ENCODE measurements at places on chromosomes 5 and 9. TPM values are rescaled to one million over a fixed set of nuclear protein-coding genes. Genes with fewer than 3 reads are reported as not detected.

DNA sequence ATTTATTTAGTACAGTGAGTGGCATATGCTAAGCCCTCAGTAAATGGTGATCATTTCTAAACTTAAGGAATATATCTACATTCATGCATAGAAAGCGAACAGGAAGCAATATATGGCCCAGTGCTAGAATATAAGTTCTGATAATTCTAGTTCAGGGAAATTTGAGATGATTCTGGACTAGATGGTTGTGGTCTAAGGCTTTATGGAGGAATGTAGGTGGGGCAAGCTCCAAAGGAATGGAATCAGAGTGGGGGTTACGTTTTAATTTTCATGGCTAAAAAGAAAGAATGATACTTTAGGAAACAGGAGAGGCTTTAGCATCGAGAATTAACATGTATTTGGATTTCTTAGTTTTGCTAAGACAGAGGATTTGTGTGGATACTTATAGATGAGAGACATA lies 56.1 kb downstream of the MTREX start:
- DNase-seq: no peak

DNA sequence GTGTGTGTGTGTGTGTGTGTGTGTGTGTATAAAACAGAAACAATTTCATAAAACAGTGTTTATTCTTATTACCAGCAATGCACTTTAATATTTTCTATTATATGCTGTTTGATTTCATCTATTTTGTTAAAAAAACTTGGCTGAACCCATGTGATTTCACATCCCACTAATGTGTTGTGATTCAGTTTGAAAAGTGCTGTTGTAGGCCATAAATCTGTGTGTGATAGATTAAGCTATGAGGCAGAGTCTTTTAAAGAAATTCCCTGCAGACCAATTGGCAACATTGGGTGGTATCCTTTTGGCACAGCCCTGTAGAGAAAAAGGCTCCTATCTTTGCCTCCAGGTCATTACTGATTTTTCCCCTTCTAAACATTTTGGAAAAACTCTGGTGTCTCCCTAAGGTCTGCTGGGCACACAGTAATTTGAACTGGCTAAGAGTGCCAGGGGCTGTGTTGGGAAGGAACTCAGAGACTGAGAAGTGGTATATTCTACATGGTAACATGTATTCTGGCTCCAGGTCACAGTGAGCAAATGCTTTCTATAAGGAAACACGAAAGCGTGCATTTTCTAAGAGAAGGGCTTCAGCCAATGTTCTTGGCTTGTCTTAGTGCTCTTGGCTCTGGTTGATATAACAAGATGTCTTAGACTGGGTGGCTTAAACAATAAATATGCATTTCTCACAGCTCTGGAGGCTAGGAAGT lies 4.5 kb downstream of the CAMK4 start:
- no peak for DNase-seq

GRCh38 chr5:180343831-180344695 lies 9.1 kb downstream of the GFPT2 start:
- DNase-seq: no peak

- no peak for DNase-seq
These were observed 6.2 kb downstream of the TENT4A start for GRCh38 chr5:6719417-6719816.

DNA sequence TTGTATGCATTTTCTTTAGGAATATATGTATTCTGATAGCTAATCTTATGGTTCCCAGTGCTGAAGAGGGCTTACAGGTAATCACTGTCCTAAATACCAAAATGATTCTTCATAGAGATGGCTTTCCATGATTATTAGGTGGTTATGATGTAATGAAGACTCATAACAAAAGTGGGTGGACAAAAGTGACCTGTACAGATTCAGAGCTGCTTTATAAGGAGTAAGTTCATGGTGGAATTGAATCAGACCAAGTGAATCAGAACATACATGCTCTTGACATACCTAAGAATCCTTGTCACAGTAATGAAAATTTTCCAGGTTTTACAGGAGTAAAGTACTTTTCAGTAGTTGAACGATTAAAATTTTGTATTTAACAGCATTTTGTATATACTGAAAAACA lies 105.6 kb downstream of the NIPBL start:
- no peak for DNase-seq

- no peak for DNase-seq
These were observed 60.9 kb downstream of the NR3C1 start for GRCh38 chr5:143342607-143343006.

DNA sequence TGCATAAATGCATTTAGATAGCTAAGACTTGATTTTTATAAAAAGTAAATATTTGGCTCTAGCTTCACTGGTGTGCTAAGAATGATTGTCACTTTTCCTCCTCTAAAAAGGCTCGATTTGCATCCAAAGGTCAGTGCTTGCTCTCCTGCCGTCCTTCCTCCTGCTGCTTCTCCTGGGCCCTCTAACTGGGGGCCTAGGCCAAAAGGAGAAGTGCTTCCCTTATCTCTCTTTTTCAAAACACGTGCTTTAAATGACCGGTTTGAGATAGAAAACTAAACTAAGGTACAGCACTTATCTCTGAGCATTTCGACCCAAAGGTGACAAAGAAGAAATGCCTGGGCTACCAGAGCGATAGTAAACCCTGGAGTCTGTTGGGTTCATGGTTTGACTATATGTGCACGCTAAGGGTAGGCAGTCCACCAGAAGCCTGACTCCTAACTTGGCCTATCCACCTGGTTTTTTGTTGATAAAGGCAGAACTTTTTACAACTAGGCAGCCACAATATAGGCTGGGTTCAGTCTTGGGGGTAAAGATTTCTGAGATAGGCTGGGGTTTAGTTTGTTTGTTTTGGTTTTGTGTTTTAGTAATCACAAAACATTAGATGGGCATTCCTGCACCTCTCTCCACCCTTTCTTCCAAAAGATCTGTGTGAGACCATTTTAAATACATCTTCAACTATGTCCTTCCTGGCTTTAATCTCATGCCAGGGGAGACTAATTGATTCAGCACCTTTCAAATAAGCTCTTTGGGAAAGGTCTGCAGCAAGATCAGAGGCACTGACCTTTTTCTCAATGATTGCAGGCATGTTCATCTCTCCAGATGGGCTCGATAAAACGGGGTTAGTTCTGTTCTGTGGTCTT lies 3.8 kb downstream of the NR2F1-AS1 start:
- DNase-seq: no peak

- no peak for DNase-seq
These were observed 4.9 kb upstream of the SH3PXD2B start for GRCh38 chr5:172458976-172459782.

GRCh38 chr5:589173-589572 lies 23.0 kb upstream of the CEP72 start:
- DNase-seq: no peak

- DNase-seq: no peak
These were observed 8.2 kb downstream of the CSF1R start for GRCh38 chr5:150077996-150078801.

DNA sequence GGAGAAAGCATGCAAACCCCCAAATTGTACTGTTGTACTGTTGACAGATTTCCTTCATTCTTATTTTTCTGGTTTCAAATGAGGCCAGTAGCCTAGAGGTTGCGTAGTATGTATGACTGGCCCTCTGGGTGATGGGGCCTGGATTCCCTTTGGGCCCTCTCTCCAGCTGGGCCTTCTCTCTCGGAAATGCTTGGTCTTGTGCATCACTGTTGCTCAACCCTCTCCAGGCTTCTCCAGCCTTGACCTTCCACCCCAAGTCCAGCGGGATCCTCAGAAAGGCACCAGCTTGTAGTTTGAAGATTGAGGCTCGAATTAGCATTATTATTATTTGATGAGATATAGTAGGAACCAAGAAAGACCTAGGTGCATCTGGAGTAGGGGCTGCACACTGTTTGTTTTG lies 87.0 kb downstream of the ANGPTL2 start:
- no peak for DNase-seq

DNA sequence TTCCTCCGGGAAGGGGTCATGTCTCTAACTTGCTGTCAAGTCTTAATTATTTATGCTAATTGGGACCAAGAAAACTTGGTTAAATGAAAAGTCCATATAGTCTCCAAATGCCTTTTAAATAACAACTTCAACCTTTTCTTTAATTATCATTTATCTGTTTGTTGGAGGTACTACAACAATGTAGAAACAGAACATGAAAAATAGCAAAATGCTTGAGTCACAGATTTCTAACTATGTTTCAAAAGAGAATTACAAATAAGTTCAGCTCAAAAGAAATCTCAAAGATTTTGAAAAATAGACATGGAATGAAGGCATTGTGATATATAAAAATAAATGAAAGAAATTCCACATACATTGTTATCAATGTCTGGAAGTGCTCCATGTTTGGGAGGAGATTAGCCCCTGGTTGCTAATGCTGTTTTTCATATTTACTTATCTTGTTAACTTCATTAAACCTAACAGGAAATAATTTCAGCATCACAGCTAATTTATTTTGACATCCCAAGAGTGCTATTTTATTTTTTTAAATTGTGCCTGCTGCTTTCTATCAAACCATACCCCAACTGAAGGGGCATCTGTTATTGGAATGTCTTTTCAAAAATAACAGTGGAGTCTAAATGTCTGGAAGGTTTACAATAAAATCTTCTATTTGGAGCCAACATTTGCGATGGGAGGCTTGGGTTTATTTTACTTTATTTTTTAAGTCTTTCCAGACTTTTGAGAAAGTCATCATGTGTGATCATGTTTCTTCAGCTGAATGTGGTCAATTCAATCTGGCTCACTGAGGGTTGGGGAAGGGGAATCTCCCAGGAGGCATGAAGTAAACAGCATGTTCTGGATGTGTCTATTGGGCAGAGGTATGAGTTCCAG lies 53.1 kb upstream of the ANKRD55 start:
- DNase-seq: no peak

The FAXDC2 gene
- polyA plus RNA-seq: 33.5 TPM

The CCL28 gene
- 2.8 TPM for polyA plus RNA-seq

The LCP2 gene
- polyA plus RNA-seq: 3.4 TPM

The SLC27A6 gene
- 1.4 TPM for polyA plus RNA-seq
